Pulmonary artery endothelial cell (primary cell): ENCODE measurements at places on chromosomes 5 and 9.

- peak; percentile 91 for DNase-seq
Observed at GRCh38 chr5:32276173-32276853, 36.4 kb downstream of the MTMR12 start.

DNA sequence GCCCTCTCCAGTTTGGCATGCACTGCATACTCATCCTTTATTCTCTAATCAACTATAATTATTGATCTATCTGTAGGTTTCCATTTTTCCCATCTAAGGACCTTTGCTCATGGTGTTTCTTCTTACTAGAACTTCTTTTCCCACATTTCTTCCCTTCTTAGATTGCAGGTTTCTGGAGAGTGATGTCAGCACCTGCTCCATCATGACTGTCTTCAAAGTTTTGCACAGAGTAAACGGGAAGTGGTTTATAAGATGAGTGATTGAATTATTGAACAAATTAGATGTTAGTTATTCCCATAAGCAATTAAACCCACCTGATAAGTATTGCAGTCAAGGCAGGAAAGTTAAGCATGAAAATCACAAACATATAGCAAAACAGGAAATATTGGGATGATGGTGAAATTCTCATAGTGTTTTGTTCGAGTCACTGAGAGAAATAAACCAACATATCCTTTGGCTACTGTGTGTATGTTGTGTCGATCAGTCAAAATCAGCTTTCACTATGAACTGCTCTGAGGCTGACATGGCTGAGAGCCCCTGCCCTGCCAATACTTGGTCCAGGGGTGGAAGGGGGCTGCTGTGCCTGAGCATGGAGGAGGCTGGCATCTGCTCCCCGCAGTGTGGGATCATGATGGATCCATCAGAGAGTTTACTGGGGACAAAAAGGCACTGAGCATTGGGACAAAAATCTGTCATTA, 45.5 kb upstream of the S1PR3 start:
- DNase-seq = no peak

DNA sequence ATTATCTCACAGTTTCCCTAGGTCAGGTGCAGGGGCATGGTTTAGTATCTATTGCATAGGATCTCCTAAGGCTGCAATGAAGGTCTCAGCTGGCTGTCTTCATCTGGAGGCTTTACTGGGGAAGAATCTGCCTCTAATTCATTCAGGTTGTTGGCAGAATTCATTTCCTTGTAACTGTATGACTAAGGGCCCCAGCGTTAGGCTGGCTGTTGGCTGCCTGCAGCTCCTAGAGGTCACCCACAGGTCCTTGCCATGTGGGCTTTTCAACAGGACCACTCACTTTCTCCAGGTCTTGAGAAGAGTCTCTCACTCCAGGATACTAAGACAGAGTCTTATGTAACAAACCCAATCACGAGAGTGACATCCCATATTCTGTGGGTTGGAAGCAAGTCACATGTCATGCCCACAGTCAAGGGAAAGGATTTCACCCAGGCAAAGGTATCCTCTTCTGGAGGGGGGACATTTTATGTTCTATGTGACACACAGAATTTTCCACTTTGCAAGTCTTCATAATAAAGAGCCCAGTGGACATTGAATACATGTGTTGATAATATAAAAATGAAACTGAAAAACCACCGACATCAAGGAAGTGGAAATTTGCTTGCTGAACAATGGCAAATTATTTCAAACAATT, 38.2 kb downstream of the HMHB1 start:
- DNase-seq = no peak

GRCh38 chr9:77927265-77927664, 104.3 kb downstream of the GNAQ start:
- no peak for DNase-seq

GRCh38 chr5:37841203-37841602, 1.4 kb upstream of the GDNF start:
- no peak for DNase-seq
